Inflammatory macrophage (primary cell): ENCODE measurements at places on chromosomes 2 and 18.

- DNase-seq: no peak
These were observed 105.0 kb downstream of the SPIRE1 start for GRCh38 chr18:12552879-12553242.

DNA sequence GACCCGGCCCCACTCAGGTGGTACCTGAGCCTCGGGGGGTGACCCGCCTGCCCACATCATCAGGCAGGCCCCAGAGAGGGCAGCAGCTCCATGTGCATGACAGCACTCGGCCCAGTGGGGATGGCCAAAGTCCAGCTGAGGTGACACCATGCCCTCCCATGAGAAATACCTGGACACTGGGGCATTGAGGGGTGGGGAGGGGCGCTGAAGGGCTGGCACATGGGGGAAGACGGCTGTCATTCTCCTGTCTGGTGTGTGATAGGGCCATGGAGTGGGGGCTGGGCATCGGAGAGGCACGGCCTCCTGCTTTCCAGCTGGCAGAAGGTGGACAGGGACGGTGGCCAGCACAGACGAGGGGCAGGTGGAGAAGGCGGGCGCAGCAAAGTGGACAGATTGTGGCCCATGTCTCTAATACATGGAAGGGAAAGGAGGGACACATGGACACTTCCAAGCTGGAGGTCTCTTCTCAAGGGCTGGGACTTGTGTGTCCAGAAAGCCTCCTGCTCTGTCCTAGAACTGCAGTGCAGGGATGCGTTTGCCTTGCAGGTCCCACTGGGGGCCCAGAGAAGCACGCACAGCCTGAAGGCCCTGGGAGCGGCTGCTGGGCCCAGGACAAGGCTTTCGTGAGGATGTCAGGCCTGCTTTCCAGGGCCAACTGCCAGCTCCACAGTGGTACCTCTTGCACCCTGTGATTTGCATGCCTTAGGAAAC lies 302.2 kb downstream of the NDUFA10 start:
- DNase-seq: no peak

GRCh38 chr2:10255189-10256030 lies 47.3 kb upstream of the HPCAL1 start:
- no peak for DNase-seq

DNA sequence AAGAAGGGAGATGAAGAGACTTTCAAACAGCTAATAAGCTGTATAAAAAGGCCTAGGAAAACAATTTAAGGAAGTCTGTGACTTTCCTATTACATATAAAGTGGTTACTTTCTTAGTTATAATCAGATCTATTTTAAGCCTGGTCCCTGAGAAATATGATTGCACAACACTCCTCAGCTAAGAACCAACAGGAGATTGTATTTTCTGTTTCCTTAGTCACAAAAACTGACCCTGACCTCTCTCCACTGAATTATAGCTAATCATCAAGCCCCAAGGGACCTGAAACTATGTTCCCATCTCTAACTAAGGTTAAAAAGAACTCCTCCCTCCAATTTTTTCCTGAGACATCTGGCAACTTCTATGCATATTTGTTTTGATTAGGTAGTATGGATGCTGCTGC lies 106.9 kb downstream of the ROCK1 start:
- peak; percentile 58 for DNase-seq

- DNase-seq: no peak
These were observed 135.9 kb upstream of the ARL4C start for GRCh38 chr2:234632527-234633391.

DNA sequence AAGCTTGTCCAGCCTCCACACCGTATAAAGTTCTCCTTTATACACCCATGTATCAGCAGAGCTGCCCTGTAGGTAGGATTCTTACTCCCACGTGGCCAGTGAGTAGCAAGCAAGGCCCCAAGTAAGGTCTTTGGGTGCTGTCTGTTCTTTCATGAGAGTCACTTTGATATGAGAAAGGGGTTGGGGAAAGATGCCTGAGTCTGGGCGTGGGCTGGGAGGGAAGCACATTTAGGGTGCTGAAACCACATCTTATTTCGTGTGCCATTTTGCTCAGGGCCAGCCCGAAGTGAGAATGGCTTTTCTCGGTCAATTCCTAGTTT lies 436 bp upstream of the ITPRIPL1 start:
- no peak for DNase-seq

- DNase-seq: no peak
These were observed 104.4 kb downstream of the NOL4 start for GRCh38 chr18:34120294-34120693.

- no peak for DNase-seq
These were observed 18.7 kb downstream of the MAPRE3 start for GRCh38 chr2:26989156-26989555.

DNA sequence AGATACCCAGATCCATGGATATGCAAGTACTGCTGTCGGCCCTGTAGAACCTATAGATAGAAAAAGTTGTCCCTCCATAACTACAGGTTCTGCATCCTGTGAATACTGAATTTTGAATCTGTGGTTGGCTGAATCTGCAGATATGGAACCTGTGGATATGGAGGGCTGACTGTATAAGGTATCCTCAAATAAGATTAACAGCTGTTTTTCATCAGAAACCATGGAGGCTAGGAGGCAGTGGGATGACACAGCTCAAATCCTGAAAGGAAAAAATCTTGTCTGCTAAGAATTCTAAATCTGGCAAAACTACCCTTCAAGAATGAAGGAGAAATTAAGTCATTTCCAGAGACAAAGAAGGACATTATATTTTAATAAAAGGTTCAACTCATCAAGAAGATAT lies 14.7 kb upstream of the ACAA2 start:
- DNase-seq: no peak

- DNase-seq: no peak
These were observed 153.9 kb downstream of the INSIG2 start for GRCh38 chr2:118242216-118242615.

DNA sequence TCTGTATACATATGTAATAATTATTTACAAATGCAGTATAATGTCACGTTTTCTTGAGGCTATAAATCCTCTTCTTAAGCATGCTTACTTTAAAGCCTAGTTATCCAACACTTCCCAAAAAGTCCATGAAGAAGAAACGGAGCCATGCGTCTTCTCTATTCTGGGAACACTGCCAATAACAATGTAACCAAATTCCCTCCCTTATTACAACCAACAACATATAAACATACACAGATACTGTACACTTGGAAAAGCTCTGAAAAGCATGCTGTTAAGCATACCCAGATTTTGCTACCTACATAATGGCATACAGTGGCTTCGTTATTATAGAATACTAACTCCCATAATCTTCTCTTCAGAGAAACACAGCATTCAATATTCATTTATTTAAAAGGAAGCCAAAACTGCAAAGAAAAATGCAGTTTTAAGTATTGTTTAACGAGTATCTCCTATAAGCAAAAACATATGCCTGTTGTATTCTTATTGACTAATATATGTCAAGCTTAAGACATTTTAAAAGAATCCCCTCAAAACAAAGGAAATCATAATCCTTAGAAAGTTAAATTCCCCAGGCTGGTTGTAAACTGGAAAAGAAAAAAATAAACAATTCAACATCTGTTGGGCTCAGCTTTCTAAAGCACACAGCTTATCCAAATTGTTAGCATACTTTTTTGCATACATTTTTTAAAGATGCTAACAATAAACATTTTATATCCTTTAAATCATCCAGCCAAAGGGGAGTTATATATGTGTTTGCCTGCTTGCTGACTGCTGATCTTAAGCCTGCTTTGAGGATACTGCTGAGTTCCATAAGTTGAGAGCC lies 83.4 kb downstream of the SLC25A12 start:
- DNase-seq: no peak

GRCh38 chr18:58527952-58528287 lies 101.0 kb downstream of the ALPK2 start:
- DNase-seq: no peak

DNA sequence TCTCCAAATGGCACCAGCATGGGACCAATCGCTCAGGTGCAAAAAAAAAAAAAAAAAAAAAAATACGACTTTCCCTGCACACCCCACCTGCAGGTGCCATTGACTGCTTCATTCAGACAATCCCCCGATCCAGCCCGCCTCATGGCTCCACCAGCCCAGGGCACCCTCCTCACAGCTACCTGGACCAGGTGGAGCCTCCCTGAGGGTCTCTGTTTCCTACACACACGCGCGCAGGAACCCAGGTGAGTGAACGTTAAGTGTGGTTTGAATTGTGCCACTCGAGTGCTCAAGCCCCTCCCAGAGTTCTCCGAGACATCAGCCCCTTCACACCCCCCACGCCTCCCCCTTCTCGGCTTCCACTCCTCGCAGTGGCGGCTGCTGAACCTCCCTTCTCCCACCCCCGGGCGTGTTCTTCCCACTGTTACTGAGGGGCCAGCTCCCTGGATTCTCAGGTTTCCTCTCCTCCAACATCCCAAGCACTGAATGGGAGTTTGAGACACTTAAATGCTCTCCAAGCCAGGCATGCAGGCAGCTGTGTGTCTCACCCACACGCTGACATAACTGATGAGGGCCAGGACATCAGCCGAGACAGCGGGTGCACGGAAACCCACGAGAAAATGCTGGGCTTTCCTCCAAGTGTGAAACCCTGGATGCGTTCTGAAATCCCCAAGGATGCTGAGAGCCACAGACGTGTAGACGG lies 88.8 kb upstream of the SNTG2 start:
- DNase-seq: no peak

DNA sequence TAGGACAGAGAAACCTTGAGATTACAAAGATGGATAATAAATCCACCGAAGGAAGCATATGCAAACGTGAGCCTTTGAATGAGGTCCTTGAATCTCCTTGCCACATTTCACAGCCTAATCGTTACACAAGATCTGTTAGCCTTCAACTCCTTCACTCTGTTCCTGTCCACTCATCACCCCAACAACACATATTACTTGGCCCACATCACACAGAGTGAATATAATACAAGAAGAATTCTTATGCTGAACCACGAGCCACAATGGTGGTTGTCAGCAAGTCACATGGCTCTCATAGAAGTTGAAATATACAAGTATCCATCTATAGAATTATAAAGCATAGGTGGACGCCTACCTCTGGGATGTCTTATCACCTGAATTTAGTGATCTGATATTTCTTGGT lies 12.6 kb downstream of the ZBTB7C start:
- no peak for DNase-seq

- DNase-seq: no peak
These were observed 405.0 kb downstream of the XIRP2 start for GRCh38 chr2:167293172-167293781.

GRCh38 chr18:43486462-43486861 lies 209.2 kb upstream of the SYT4 start:
- DNase-seq: no peak

DNA sequence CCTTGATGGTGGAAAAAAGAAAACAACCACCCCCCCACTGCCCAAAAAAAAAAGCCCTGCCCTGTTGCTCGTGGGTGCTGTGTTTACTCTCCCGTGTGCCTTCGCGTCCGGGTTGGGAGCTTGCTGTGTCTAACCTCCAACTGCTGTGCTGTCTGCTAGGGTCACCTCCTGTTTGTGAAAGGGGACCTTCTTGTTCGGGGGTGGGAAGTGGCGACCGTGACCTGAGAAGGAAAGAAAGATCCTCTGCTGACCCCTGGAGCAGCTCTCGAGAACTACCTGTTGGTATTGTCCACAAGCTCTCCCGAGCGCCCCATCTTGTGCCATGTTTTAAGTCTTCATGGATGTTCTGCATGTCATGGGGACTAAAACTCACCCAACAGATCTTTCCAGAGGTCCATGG lies 28.0 kb downstream of the MAL start:
- DNase-seq: no peak

DNA sequence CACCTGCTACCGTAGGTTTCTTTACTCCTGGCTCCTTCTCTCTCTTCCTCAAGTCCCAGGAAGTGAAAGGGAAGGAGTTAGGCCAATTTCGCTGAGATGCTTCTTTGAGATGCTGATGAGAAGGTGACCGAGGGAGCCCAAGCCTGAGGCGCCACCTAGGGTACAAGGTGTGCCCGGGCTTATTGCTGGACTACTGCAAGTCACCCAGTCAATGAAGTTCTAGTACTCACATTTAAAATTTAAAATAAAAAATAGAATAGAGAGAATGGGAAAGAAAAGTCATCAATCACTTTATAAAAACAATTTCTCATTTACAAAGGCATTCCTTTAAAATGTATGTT lies 45.3 kb downstream of the ACAA2 start:
- DNase-seq: no peak

DNA sequence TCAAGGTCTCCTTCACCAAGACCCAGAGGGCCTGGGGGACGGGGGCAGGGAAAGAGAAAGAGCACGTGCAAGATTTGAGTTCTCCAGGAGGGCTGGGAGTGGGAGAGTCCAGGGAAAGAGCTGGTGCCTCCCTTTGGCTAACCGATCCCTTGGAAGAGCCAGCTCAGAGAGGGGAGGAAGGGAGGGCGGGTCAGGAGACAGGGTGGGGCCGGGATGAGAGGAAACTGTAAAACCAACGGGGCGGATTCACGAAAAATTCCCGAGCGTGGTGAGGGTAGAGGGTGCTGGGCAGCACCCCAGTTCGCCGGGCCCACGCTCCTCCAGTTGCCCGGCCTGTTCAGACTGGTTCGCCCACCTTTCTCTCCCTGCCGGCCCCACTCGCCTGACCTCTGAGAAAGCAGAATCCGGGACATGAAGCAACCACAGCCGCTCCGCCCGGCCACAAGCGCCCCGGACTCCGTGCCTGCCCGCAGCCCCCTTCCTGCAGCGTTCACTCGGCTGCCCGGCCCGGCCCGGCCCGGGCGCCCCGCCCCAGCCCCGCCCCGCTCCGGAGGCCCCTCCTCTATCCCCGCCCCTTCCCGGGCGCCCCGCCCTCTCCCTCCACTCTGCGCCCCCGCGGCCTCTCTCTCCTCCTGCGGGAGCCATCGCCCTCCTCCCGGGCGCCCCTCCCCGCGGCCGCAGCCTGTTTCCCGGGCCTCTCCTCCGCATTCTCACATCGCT lies 230.9 kb upstream of the SMAD2 start:
- peak; percentile 71 for DNase-seq

DNA sequence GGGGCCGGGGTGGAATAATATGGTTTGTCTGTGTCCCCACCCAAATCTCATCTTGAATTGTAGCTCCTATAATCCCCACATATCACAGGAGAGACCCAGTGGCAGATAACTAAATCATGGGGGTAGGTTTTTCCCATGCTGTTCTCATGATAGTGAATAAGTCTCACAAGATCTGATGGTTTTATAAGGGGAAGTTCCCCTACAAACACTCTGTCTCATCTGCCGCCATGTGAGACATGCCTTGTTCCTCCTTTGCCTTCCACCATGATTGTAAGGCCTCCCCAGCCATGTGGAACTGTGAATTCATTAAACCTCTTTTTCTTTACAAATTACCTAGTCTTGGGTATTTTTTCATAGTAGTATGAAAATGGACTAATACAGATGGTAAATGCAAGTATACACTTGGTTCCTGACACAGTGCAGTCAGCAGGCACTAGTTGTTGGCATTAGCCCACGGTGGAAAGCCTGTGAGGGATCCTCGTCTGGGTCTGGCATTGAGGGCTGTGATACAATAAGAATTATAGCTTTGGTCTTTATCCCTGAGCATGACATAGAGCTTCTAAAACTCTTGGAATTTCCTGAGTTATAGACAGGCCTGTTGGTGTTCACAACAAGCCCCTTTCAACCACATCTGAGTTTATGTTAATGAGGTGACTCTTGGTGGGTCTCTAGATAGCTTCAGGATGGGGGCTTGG lies 135.8 kb downstream of the CABLES1 start:
- DNase-seq: peak; percentile 84
